ENCODE measurements at places on chromosomes 5 and 9.

DNA sequence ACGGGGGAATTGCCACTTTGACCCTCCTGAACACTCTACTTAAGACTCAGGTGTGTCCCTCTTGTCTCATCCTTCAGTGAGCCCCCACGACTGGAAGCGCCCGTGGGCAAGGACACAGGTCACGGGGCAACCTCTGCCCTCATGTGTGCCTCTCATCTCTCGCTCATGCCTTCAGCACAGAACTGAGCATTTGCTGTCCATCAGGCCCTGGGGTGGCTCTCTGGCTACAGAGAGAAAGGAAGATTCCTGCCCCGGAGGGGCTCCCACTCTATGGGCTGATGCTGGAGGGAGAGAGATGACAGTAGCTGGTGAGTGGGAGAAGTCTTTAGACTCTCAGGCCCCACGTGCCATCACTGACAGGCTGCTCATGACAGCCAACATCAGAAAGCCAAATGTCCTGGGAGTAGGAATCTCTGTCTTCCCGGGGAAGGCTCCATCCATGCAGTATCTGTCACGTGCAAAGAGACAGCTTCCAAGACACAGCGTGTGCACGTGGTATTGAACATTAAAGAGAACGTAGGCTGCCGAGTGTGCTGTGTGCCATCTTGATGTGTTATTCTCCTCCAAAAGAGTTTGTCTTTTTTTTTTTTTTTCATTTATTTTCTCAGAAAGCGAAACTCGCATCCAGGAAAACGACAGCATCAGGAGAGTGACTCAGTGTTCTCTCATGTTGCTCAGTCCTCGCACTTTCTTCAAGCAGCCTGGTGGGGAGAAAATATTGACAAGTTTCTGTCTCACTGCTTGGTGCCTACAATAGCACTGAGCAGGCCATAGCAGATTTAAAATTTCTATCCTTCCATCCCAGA lies 190.5 kb downstream of the GAS1 start:
- no peak for DNase-seq

DNA sequence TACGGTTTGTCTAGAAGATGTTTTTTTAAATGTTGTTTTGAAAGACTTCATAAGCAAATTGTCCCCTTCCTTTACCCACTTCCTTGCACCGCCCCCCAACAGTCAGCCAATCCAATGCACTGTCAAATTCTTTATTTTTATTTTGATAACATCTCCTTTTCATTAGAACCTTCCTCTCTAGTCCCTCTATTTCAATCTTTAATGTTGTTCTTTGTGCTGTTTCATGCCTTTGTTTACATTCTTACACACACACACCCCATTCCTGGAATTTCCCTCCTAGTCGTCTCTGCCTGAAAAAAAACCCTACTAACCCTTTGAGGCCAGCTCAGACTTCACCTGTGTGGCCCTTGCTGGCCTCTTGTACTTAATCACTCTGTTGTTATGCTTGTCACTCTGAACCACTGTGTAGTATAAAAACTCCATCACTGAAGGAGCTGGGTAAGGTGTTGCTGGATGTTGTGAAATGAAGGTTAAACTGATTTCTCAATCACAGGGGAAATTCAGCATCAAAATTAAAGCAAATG lies 133.4 kb downstream of the UGCG start:
- no peak for DNase-seq

DNA sequence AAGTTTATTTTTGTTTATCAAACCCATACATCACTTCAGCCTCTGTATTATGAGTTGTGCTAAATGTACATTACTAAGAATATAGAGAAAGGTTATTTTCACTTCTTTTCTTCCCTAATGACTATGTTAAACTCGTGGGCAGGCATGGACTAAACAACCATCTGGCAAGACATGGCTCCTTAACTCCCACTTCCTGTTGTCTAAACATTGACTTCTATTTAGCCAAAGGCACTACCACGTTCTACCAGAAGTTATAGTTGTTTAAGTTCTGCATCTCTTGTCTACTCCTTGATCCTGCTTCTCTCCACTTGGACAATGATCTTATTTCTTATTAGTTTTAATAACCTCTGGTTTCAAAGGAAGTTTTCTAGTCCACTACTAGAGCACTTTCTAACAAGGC lies 136.1 kb downstream of the MACIR start:
- DNase-seq: no peak

GRCh38 chr9:37503736-37504135 lies 18.0 kb downstream of the POLR1E start:
- no peak for DNase-seq

DNA sequence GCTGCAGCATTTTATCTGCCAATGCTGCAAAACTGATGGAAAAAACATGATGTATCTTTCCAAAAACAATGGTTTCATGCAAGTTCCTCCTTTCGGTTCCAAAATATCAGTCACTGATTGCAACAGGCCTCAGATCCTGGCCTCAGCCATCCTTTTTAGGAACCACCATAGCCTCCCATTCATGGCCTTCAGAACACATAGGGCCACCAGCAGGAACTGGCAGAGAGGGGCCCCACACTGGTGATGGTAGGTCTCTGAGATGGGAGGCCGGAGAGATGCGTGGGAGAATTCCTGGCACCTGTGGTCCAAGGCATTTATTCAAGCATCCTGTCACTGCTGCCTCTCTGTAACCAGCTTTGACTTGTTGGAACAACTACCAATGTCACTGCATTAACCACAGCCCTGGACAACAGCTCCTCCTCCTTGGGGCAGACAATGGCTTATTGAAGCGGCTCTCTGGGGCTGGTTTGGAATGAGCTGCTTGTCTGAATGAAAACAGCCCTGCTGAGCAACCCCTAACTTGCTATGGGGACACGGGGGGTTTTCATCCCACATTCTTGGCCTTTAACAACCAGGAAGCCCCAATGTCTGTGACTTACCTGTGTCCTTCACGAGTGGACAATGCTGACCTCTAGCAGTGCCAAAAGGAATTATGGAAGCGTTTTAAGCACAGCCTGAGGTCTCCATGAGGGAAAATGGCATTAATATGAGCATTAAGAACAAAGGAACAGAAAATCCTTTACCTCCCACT lies 108.1 kb downstream of the LHFPL2 start:
- DNase-seq: no peak

- DNase-seq: no peak
These were observed 241.2 kb downstream of the TRIM32 start for GRCh38 chr9:116928289-116928688.

DNA sequence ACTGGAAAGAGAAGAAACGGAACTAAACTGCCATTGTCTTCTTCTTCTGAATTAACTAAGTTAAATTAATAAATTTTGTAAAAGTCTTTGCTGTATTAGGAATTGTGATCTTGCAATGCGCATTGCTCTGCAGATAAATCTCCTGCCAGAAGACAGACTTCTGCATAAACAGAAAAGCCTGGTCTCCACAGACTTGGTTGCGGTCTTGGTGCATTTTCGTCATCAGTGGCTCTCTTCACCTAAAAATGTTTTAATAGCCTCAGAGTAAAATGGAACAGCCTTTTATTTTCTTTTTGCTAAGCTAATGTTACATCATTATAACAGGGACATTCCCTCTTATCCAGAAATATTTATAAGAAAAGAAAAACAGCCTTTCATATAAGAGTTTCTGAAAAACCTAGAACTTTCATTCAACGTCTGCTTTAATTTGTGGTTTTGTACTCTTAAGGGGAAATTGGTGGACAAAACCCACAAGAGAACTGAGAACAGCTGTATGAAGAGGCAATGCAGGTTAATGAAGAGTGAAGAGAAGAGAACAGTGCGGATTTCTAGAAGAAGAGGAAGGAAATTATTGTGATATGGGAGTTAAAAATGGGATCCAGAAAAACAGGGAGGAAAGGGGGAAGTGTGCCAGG lies 10.1 kb downstream of the IFNA5 start:
- DNase-seq: no peak

DNA sequence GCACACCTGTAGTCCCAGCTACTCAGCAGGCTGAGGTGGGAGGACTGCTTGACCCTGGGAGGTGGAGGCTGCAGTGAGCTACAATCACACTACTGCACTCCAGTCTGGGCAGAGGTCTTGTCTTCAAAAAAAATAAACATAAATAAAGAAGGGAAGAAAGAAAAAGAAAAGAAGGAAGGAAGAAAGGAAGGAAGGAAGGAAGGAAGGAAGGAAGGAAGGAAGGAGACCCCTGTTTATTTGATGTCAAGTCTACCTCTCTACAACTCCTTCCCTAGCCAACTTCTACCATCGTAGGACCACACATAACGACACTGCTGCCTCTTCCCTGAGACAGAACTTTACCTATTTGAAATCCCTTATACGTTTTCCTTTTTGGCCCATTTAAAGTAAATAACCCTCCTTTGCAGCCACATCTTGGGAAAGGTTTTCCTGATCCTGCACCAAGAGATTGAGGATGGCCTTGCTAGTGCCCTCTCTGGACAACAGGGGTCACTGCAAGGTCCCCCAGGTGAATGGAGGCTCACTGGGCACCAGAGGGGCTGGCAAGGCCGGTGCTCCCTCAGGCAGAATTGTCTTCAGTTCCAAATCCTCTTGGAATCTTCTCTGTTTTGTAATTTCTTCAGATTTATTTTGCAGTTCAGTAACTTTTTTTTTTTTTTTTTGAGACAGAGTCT lies 10.5 kb downstream of the RPS14 start:
- no peak for DNase-seq

- DNase-seq: no peak
These were observed 25.4 kb downstream of the EPB41L4B start for GRCh38 chr9:109295221-109296130.
